ENCODE measurements at places on chromosomes 1 and 21.

GRCh38 chr1:204663644-204664383 lies 21.7 kb downstream of the LRRN2 start:
- DNase-seq, result no peak

- peak; percentile 86 for DNase-seq
Measured at GRCh38 chr1:87115317-87115890, 201.0 kb downstream of the HS2ST1 start.

GRCh38 chr1:113042285-113043143 lies 30.5 kb upstream of the LRIG2 start:
- peak; percentile 83 for DNase-seq

GRCh38 chr1:209435654-209436566 lies 147.6 kb upstream of the CAMK1G start:
- DNase-seq, result peak; percentile 73

DNA sequence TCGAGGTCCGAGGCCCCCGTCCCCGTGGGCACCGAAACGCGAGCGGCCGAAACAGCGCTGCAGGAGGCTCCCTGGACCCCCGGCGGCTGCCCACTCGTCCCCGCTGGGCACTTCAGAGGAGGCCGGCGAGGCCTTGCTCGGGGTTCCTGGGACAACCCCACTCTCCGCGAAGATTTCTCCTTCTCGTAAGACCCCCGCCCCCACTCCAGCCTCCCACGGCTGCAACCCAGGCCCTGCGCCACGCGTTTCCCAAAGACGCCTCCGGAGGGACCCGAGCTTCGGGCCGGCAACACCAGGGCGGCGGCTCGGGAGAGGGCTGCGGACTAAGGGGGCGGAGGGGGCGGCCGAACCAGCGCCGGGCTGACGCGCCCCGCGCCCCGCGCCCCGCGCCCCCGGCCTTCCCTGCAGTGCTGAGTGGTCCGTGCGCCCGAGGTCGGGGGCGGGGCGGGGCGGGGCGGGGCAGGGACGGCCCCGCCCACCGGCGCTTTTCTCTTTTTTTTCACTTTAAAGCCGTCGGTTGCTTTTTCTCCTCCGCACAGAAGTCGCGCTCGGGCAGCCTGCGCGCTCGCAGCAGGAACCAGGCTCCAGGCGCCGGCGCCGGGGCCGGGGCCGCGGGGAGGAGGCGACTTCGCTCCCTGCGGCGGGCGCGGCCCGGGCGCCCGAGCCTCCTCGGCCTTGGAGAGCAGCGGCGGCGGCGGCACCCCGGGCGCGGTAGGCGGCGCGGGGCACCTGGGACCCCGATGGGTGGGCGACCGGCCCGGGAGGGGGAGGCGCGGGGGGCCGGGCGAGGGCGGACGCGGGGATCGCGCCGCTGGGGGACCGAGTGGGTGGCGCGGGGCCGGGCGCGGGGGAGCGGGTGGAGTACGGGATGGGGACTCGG lies at the start of gene SPSB1:
Gene SPSB1, plus strand, starts transcription at position 534 of the 880 bp plus-strand sequence. CDS start 62,998 bp downstream, outside the sequence.
- DNase-seq, result peak; percentile 73
